ENCODE measurements at places on chromosomes 1 and 21.
A peak's percentile ranks its signal among the peaks of the same experiment; 100 is the strongest.

GRCh38 chr1:171185091-171185490 is at the start of gene FMO2:
TSS of gene FMO2 (plus strand) at chr1:171185300. CDS start at chr1:171185714, 414 bp downstream.
- DNase-seq, result no peak

- DNase-seq, result no peak
These were observed 93.9 kb downstream of the DDAH1 start for GRCh38 chr1:85371021-85371420.

GRCh38 chr1:118266436-118266835 is 81.4 kb upstream of the SPAG17 start:
- DNase-seq, result no peak

GRCh38 chr21:44585892-44586291 is 5.5 kb upstream of the KRTAP10-5 start:
- DNase-seq, result no peak

DNA sequence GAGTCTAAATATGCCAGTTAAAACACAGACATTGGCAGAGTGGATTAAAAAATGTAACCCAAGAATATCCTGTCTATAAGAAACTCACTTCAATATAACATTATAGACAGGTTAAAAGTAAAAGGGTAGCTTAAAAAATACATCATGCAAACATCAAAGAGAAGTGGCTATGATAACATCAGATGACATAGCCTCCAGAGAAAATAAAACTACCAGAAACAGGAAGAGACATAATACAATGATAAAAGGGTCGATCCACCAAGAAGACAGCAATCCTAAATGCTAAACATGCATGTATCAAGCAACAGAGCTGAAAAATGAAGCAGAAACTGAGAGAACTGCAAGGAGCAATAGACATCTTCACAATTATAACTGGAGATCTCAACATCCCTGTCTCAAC is 190.2 kb upstream of the NR5A2 start:
- DNase-seq, result no peak

DNA sequence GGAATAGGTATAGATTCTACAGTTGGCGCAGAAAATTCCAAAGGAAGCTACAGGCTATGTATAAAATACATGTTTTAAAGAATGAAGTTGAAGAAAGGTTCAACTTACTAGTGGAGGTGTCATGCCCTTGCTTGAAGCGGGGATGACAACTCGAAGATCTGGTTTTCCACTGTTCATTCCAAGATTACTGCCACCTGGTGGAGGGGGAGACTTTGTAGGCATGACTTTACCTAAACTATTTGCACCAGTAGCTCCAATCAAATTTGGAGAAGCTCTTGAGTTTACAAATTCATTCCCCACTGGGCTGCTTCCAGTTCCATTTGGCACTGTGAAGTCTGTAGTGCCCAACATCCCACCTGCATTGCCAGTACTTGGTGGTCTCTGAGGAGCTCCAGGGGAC is 81.7 kb downstream of the AXDND1 start:
- no peak for DNase-seq

DNA sequence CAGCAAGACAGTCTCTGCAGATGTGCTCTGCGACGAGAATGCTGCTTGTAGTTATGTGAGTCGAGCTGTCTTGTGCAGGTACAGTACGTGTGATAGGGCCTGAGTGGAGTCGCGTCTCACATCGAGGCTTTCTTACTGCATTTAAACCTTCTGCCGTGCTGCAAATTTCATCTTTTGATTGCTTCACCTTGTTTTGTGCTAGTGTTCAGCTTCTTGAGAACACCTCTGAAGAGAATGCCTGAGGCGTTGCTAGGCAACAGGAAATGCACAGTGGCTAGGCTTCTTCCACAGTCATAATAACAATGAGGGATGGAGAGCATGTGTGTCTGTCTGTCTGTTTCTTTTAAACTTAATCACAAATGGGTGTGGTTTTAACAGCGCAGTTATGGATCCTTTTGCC is 52.9 kb downstream of the MRPS6 start:
- no peak for DNase-seq

DNA sequence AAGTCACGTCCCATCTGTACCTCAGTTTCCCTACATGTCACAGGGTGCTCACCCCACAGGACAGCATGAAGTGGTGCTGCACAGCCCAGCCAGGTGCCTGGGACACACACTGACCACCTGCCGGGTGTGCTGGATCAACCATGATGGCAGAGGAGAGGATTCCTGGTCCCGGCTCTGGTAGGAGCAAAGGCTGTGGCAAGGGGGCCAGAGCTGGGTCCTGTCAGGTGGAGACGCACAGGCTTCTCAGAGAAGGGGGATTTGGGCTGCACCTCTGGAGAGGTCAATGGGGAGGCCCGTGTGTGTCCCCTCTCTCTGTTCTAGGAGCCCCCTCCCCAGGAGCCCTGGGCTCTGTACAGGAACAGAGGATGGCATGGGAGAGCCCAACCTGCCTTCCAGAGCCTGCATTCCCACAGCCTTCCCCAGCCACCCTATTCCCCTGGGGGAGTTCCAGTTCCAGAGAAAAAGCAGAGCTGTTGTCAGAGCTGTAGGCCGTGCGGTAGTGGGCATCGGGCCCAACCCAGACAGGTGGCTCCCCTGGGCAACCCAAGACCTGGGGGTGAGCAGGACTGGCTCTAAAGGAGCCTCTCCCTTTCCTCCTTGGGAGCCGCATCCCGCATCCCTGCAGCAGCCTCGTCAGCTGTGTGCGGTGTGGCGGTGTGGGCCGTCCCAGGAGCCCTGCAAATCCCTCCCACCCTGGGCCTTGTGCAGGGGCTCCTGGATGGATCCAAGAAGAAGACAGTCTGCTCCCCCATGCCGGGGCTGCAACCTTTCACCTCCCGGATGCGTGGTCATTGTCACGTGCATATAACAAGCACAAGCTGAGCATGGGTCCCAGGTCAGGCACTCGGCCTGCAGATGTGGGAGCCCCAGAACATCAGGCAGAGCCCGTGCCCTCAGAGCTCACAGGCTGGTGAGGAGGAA is 2.9 kb upstream of the TFF3 start:
- DNase-seq, result no peak

- DNase-seq, result no peak
These were observed 6.4 kb upstream of the TMCO2 start for GRCh38 chr1:40241362-40241761.

GRCh38 chr1:79791488-79792218 is 785.1 kb upstream of the ADGRL4 start:
- no peak for DNase-seq

- peak; percentile 88 for DNase-seq
These were observed 64.2 kb upstream of the ERRFI1 start for GRCh38 chr1:8090241-8090702.

DNA sequence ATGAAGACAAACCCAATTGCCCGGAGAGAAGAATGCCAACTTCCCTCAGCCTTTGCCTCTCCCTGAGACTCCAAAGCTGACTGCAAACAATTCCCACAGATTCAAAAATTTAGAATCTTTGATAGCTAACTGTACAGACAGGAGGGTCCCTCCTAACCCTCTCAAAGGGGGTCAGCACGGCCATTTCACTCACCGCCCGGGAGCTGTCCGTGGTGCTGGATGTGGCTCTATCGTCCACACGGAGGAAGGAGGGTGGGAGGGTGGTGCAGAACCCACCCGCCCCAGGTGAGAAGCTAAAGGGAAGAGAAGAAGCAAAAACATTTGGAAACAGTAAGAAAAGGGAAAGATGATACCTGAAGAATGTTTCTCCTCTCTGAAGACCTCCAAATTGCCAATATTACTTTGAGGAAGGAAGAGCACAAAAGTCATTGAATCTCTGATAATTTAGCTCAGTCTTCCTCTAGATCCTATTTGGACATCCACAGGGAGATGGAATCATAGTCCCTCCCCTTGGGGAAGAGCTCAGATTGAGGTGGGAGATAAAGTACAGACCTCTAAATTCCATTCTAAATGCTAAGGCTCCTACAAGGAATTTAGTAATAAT is 45.6 kb downstream of the RHBG start:
- no peak for DNase-seq

DNA sequence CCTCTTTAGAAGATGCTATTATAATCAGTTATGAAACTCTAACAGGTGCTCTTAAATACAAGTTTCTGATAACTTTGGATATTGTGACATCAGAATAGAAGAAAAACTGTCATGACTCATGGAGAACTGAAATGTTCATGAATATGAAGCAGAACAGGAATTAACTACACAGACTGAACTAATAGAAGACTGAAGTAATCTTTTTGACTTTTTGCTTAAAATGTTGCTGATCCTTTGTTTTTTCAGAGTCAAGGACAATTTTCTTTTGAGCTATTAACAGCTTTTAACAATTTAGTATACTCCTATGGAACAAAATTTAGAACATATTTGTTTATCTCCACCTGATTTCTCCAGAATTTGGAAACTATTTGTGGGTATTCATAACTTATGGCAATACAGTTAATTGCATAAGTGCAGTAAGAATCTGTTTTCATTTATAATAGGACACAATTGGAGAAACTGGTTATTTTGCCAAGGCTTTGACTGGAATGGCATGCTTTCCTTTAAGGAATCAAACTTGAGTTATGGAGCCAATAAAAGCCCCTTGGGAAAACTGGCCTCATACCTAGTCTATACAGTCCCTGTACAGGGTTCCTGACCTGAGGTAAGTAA is 18.7 kb upstream of the PLA2G5 start:
- no peak for DNase-seq

GRCh38 chr1:183230413-183230812 is 44.3 kb downstream of the LAMC2 start:
- DNase-seq, result no peak

- DNase-seq, result no peak
These were observed 97.2 kb downstream of the KCNN3 start for GRCh38 chr1:154772606-154773506.

DNA sequence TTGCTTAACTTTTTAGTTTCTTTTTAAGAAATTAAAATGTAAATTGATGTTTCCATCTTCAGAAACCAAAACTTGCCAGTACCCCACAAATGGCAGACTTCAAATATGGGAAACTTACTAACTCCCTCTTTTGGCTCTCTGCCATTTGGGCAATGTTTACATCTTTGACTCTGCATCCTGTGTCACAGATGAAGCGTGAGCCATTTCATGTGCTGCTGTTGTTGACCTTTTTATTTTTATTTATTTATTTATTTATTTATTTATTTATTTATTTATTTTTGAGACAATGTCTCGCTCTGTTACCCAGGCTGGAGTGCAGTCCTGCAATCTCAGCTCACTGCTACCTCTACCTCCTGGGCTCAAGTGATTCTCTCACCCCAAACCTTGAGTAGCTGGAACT is 16.0 kb upstream of the COG2 start:
- DNase-seq, result no peak

GRCh38 chr1:23167353-23168078 is 1.1 kb downstream of the LUZP1 start:
- no peak for DNase-seq

- DNase-seq, result peak; percentile 73
These were observed 156.0 kb downstream of the PDE4B start for GRCh38 chr1:65948609-65949229.

DNA sequence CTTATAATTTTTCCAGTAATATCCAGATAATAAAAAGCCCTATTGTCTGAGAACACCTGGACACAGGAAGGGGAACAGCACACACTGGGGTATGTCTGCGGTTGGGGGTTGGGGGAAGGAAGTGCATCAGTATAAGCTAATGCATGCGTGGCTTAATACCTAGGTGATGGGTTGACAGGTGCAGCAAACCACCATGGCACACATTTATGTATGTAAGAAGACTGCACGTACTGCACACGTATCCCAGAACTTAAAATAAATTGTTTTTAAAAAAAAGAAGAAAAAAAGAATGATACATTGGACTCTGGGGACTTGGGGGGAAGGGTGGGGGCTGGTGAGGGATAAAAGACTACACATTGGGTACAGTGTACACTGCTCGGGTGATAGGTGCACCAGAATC is 144.9 kb upstream of the C1orf174 start:
- DNase-seq, result no peak

GRCh38 chr1:74583397-74583796 is 71.0 kb upstream of the LRRC53 start:
- DNase-seq, result no peak

GRCh38 chr1:32666901-32667566 is 16.0 kb downstream of the RBBP4 start:
- DNase-seq, result no peak

- DNase-seq, result no peak
These were observed 229.4 kb downstream of the PTPRU start for GRCh38 chr1:29465755-29466154.

DNA sequence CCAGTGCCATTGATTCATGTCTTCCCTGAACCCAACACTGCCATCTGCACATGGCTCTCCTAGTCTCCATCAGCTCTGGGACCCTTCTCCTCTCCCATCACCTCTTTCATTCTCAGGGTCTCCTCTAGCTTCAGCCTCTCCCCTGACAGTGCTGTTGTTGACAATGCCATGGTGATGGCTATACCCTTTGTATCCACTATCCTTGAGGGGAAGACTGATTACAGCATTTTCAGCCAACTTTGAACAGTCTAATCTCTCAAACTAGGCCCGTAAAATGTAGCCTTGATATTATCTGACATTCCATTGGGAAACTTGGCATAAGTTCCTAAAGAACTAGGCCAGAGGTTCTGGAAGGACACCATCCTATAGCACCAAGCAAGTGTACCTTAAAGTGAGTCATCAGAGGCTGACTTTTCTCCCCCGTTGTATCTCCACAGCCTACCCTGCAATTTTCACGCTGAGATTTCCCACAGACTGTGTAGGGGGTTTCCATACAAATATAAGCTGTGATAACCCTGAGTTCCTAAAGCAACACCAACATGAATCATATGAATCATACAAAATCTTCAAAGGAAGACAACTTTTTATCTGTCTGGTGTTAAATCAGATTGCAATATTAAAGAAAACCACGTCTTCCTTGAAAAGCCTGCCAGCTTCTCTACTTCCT is 5.8 kb downstream of the HAO2 start:
- no peak for DNase-seq

DNA sequence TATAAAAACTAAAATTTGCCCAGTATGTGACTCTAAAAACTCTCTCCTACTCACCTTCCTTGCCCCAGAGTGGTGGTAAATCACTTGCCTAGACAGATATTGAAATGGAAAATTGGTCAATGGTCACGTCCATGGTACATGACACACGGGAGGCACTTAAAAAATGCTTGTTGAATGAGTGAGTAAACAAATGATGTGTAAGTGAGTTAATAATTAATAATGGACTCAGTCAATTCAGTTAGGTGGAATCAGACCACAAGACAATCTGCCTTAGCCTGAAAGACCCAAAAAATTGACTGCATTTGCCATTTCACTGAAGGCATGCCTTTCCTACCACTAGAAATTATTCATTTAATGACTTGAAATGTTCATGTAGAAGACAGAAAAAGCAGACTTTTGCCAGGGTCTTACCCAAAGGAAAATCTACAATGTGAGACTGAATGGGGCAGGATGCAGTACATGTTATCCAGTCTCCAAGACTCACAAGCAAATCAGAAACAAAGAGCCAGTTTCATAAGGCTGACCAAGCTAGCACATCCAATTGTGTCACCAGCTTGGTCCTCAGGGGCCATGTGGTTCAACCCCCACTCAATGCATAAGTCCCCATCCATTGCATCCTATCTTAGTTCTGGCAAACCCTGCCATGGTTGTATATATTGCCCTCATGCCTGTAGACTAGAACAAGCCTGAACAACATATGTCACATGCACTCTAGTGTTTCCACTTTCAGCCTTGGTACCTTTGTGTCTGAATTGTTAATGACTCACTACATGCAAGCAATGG is 73.6 kb downstream of the TBX15 start:
- DNase-seq, result no peak
